Activated T-cell treated with anti-CD3 and anti-CD28 coated beads, Interleukin-2, amount 50 U/mL, for 72 hours (primary cell): ENCODE measurements at places on chromosomes 4 and X. TPM values are rescaled to one million over a fixed set of nuclear protein-coding genes. Genes with fewer than 3 reads are reported as not detected.

Gene ARR3
- total RNA-seq: not detected

Gene MAGEA1
- not detected for total RNA-seq

Gene RADX
- total RNA-seq: 9.2 TPM

Gene GC
- total RNA-seq: not detected

Gene TMPRSS11D
- total RNA-seq: not detected

Gene GYPB
- total RNA-seq: not detected

Gene STPG2
- not detected for total RNA-seq

Gene RBMXL3
- total RNA-seq: not detected

Gene AKAP4
- total RNA-seq: not detected
